ENCODE measurements at places on chromosomes 3 and 15. TPM values are rescaled to one million over a fixed set of nuclear protein-coding genes. Genes with fewer than 3 reads are reported as not detected.

DNA sequence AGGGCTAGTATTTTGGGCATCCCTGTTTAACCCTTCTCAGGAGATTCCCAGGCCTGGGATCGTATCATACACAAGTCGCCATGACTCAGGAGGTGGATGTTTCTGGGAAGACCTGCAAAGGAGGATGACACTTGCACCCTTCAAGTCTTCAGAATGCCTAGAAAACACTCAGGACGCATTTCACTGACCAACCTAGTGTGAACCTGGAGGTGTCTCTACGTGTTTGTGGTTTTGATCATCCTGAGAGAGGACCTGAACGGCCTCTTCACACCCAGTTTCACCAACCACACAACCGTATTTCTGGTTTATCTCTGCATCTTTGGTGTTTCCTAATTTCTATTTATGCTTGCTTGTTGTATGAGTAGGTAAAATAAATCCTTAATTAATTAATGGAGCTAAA lies 2.8 kb upstream of the CLDND1 start:
- DNase-seq: no peak

GRCh38 chr3:154275965-154276364 lies 48.3 kb downstream of the DHX36 start:
- no peak for DNase-seq

- no peak for DNase-seq
These were observed 9.9 kb upstream of the ALPK3 start for GRCh38 chr15:84807228-84807627.

GRCh38 chr3:194092881-194093301 lies 43.1 kb upstream of the HES1 start:
- DNase-seq: no peak

DNA sequence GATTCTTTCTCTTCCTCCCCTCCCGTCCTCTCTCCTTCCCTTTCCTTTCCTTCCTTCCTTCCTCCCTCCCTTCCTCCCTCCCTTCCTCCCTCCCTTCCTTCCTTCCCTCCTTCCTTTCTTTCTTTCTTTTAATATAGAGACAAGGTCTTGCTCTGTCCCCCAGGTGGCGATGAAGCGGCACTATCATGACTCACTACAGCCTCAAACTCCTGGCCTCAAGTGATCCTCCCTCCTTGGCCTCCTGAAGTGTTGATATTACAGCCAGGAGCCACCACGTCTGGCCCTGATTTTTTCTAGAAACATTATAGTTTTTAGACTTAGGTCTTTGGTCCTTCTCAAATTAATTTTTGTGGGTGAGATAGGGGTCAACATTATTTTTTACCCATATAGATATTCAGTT lies 15.5 kb downstream of the GRM2 start:
- DNase-seq: no peak

GRCh38 chr15:51398626-51399025 lies 57.2 kb downstream of the GLDN start:
- DNase-seq: no peak

- DNase-seq: no peak
These were observed 70.4 kb upstream of the PCSK6 start for GRCh38 chr15:101559952-101560351.

GRCh38 chr15:100508641-100509300 lies 20.0 kb downstream of the CERS3 start:
- DNase-seq: no peak

- no peak for DNase-seq
These were observed 57.9 kb upstream of the CTXND1 start for GRCh38 chr15:80309769-80310384.

DNA sequence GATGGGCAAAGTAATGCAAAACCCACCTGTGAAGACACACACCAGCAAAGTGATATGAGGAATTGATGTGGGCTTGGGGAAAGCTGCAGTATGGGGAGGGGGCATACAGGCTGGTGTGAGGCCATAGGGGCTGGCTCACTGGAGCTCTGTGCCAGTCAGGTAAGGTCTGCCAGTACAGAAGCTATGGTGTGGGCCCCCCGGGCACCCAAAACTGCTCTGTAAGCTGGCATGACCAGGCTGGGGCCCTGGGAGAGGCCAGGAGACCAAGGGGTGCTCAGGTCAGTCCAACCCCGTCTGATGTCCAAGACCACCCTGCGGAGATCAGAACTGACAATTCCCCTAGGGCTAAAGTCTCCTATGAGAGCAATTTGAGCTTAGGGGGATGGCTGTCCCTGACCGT lies 163.1 kb downstream of the KCNMB2 start:
- no peak for DNase-seq

DNA sequence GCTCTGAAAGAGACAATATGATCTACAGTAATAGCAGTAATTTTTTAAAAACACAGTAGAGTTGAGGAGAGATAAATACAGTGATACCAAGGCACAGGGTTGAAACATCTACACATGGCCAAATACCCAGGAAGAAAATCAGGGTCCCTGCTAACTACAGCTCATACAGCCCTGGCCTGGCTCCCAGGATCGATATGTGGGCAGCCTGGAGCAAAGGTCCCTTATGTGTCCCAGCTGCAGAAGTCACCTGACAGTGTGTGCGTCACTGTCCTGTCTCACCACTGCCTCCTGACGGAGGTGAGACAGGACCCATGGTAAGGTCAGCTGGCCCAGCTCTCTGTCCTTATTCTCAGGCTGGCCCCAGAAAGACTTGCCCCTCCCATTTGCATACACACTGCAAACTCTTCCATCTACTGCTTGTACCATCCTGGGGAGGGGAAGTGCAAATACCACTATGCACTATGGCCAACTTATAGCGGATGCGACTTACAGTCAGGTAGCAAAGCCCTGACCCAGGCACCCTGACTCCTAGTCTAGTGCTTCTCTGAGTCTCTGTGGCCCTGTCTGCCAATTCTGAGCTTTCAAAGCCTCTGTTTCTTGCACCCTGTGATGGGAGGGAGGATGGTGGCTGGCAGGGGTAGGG lies 22.0 kb upstream of the BCL2L10 start:
- no peak for DNase-seq

DNA sequence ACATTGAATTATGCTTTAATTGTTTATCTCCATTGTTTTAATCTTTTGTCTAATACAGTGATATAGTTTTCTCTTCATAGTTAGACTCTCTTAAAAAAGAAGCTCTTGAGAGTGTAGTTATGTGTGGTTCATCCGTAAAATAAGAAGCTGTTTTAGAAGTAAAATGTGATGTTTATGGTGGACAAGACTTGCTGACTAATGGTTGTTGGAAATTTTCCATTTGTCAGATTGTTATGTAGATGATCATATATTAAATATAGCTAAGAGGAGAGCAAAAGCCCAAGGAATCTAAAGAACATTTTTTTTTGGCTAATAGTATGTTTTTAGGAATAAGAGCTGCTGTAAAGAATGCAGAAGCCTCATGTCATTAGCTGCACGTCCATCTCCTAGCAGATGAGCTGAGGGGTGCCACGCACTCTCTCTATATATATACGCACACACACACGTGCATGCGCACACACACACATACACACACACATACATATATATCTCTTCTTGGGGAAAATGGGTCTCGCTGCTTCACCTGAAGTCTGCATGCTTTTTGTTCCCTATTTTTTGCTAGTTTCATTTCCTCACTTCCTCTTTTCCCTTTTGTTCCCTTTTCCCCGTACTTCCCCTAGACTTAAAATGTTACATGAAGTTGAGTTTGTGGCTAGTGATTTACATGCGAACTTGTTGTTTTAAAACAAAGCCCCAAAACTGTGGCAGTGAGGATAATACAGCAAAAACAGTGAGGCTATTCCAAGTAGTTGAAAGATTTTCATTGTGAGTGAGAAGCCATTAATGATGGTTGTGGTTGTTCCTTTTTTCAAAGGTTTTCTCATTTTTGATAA lies 107.8 kb downstream of the MBNL1 start:
- DNase-seq: peak; percentile 47

- DNase-seq: no peak
These were observed 1.1 kb upstream of the GYG1 start for GRCh38 chr3:148990236-148990635.

GRCh38 chr15:66498501-66499386 lies 1.2 kb upstream of the SNAPC5 start:
- DNase-seq: no peak

DNA sequence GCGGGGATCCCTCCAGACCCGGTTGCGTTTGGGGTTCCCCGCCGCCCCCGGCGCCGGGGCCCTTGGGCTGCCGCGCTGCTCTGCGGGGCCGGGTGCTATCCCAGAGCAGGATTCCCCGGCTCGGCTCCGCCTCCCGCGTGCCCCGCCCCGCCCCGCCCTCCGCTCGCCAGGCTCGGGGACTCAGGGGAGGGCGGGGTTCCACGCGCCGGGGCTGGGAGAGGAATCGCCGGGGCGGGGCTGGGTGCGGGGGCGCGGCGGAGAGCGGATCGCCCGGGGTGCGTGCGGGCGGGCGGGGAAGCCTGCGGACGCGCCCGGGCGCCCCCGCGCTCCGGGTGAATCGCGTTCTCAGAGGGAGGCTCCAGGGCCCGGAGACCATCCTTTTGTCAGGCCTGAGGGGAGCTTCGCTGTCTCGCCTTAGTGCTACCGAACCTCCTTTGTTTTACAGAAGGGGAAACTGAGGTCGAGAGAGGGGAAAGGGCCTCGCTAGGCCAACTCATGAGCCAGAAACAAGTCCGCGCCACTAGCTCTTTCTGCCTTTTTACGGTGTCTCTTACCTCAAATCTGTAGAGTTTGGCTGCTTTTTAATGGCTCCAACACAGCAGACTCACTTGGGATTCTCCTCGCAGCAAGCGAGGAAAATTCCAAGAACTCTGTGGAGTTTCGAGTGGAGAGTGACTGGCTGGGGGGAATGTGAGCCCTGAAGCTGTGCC lies at the start of gene TMEM158:
TSS of gene TMEM158 (minus strand) at position 82 of the 710 bp plus-strand sequence. CDS start 260 bp downstream, outside the sequence.
- peak; percentile 95 for DNase-seq

ANXA2 gene
- 767 TPM for total RNA-seq

HOMER2 gene
- total RNA-seq: 2.3 TPM

ADAMTSL3 gene
- 74.5 TPM for total RNA-seq

GOLGA8H gene
- total RNA-seq: 6.5 TPM

B2M gene
- 2,130 TPM for total RNA-seq
